Activated T-cell treated with anti-CD3 and anti-CD28 coated beads for 24 hours (primary cell): ENCODE measurements at places on chromosomes 12 and 14.
A peak's percentile ranks its signal among the peaks of the same experiment; 100 is the strongest.

DNA sequence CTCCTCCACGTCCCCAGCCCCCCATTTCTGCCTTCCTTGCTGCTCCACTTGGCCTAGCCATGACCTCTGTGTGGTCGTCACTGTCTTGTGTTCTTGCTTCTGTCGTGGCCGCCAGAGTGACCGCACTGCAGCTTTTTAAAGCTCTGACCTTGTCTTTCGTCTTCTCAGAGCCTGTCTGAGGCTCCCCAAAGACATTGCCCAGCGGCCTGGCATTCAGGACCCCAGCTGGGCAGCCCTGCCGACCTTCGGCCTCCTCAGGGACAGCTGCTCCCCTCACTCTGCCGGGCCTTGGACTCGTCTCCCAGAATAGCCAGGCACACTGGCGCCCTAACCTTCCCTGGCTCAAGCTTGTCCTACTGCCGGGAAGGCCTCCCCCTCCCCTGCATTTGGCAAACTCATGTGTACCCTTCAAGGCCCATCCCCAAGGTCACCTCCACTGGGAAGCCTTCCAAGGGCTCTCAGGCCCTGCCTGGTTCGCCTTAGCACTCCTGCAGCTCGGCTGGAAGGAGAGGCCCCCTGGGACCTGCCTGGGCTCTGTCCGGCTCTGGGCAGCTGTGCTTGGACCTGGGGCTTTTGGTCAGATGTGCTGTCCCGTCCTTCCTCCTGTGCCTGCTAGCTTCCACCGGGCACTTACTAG lies 15.7 kb upstream of the DLK1 start:
- DNase-seq: no peak

GRCh38 chr14:76716285-76716684 lies 45.0 kb upstream of the VASH1 start:
- no peak for DNase-seq

DNA sequence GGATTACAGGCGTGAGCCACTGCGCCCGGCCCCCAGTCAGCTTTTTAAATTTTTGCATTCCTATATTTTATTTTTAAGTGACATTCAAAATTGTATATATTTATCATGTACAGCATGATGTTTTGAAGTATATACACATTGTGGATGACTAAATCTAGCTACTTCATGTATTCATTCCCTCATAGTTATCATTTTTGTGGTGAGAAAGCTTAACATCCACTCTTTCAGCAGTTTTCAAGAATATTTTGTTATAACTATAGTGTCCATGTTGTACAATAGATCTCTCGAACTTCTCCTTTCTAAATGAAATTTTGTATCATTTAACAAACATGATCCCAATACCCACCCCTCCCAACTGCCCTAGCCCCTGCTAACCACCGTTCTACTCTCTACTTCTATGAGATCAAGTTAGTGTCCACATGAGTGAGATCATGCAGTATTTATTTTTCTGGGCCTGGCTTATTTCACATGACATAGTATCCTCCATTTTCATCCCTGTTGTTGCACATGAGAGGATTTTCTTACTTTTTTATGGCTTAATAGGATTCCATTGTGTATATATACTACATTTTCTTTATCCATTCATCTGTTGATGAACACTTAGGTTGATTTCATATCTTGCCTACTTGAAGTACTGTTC lies 8.8 kb upstream of the HEBP1 start:
- DNase-seq: no peak

DNA sequence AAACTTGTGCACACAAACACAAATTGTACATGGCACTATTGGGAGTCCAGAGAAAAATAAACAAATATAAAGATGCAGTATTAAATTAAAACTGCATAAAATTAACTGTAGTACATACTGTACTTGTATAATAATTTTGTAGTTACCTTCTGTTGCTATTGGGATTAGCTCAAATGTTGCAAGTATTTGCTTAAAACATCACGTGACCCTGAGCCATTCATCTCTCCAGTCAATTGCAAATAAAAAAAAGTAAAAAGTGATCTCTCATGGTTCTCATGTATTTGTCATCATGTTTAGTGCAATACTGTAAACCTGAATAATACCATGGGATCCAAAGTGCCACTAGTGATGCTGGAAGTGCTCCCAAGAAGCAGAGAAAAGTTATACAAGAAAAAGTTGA lies 88.1 kb upstream of the NAV3 start:
- DNase-seq: no peak

GRCh38 chr14:24417832-24418491 lies 11.5 kb downstream of the CBLN3 start:
- DNase-seq: no peak

- no peak for DNase-seq
Measured at GRCh38 chr12:92898755-92899154, 30.3 kb downstream of the EEA1 start.

- no peak for DNase-seq
Measured at GRCh38 chr12:34292736-34293625, 270.7 kb downstream of the ALG10 start.

DNA sequence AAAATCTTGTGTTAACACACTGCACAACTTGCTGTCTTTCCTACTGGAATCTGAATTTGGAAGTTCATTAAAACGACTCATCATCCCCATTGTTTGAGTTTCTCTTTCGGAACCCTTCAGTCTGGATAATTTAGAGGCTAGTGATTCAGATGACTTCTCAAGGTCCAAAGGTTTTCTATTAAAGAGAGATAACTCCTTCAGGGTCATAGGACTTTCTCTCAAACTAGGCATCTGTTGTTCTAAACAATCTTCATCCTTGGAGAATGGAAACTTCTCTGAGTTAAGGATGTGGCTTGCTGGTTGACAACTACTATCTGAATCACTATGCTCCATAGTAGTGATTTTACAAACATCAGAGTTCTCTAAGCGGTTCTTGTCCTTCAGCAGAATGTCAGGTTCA lies 4.4 kb downstream of the MLH3 start:
- DNase-seq: no peak

- DNase-seq: peak; percentile 85
Measured at GRCh38 chr12:56338308-56339157, at the start of gene IL23A. Gene IL23A, plus strand, starts transcription at chr12:56338884. Its CDS starts 161 bp downstream, at chr12:56339045.

DNA sequence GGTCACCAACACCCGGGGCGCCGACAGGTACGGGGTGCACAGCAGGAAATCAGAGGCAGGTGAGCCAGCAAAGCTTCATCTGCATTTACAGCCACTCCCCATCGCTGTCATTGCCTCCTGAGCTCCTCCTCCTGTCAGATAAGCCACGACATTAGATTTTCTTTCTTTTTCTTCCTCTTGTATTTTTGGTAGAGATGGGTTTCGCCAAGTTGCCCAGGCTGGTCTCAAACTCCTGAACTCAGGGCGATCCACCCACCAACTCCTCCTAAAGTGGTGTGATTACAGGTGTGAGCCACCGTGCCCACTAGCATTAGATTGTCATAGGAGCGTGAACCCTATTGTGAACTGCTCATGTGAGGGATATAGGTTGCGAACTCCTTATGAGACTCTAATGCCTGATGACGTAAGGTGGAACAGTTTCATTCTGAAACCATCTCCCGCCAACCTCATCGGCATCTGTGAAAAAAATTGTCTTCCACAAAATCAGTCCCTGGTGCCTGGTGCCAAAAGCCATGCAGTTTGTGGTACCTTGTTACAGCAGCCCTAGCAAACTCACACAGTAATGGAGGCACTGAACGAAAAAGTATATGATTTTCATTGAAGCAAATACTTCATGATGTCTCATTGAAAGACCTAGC lies 1.5 kb downstream of the STYK1 start:
- DNase-seq: no peak

DNA sequence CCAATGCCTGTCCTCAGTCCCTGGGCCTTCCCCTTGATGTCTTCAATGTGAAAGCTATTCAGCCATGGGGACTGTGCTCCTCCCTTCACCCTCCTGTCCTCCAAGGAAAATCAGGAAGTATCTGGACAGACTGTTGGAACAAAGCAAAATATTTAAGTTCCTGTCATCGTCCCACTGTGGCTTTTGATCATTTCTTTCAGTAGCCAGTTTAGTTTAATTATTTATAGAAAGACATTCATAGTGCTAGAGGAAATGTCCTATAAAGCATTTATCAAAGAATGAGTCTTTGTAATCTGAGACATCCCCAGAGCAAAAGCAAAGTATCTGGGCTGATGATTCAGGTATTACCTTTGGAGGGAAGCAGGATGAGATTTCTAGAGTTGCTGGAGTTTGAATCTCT lies 254.1 kb downstream of the NRXN3 start:
- DNase-seq: no peak

GRCh38 chr12:98123021-98123461 lies 392.3 kb upstream of the TMPO start:
- no peak for DNase-seq

- no peak for DNase-seq
Measured at GRCh38 chr12:95953000-95953399, 9.9 kb downstream of the AMDHD1 start.

GRCh38 chr14:71341156-71341555 lies 433.9 kb downstream of the PCNX1 start:
- no peak for DNase-seq

DNA sequence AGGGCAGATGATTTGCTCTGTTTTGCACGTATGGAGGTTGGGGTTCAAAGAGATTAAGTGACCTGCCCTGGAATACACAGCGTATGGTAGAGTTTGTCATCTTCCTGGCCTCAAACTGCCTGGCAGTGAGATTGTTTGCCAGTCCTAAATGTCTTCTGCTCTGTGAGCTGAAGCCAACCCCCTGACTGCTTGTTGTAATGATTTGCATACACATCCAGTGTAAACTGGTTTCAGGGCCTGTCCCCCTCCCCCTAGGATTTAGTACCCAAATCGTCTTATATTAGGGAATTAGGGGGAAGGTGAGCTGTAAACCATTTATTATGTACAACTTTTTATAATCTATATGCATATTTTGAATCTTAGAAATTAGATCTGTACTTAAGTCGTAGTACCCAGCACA lies 38.4 kb downstream of the AKAP3 start:
- DNase-seq: no peak

DNA sequence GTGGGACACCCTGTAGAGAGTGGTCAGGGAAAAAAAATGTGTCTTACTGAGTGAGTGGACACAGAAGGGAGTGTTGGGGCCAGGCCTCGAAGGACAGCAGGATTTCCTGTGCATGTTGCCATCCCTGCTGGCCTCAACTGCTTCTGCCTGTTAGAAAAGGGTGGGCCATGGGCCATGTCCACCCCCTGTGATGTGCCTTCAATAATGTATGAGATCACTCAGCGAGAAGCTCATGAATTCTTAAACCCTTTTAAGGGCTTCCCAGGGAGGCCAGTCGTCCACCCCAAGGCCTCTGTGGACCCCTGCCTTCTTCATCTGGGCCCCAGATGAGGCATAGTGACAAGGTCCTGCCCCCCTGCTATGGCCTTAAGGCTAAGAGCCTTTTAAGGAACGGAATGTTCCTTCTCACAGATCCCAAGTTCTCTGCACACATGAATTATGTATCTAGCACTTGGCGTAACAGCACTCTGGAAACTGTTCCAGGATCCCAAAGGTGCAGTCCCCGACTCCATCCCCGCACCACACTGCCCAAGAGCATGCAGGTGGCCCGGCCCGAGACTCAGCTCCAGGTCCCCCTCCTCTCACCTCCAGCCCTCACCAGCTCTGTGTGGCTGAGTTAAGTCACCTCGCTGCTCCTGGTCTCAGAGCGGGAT lies 8.9 kb upstream of the C14orf132 start:
- DNase-seq: no peak

- no peak for DNase-seq
Measured at GRCh38 chr12:14803830-14804160, 325 bp downstream of the C12orf60 start.

- DNase-seq: no peak
Measured at GRCh38 chr14:69708586-69709560, 58.1 kb upstream of the SRSF5 start.

DNA sequence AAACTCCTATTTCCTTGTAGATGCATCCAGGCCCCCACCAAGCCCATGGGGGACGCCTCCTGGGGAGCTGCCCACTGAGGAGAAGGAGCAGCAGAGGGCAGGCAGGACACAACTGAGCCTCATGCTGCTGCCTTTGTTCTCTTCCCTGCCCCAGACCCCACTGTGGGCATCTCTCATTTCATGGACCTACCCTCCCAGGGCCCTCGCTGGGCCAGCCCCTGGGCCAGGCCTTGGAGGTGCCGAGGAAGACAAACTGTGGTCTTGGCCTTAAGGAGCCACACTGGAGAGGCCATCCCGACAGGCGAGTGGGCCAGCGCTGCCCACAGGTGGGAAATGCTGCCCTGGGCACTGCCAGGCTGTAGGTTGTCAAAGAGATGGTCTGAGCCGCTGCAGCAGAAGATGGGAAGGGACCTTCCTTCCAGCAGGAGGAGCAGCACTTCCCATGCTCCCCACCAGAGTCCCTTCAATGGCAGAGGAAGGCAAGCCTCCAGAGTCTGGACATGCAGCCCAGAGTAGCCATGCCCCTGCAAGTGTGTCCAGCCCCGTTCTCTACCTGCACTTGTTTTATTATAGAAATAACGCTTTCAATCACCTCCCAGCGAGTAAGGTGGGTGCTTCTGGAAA lies 147.4 kb downstream of the BCL11B start:
- no peak for DNase-seq

DNA sequence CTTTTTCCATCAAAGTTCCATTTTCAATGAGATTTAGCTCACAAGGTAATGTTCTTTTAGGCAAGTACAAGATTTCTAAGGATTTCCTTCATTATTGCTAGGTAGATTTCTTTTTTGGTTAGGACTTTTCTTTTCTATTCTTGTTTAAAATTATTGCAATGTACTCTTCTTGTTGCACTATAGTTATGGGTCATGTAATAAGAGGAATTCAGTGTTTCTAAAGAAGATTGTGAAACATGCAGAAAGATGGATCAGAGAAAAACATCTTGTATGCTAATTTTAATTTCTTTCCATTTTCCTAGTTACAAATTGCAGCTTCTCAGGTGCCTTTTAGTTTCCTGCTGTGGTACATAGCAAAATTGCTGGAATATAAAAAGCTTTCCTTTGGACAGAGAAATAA lies 56.1 kb downstream of the BTG1 start:
- no peak for DNase-seq

DNA sequence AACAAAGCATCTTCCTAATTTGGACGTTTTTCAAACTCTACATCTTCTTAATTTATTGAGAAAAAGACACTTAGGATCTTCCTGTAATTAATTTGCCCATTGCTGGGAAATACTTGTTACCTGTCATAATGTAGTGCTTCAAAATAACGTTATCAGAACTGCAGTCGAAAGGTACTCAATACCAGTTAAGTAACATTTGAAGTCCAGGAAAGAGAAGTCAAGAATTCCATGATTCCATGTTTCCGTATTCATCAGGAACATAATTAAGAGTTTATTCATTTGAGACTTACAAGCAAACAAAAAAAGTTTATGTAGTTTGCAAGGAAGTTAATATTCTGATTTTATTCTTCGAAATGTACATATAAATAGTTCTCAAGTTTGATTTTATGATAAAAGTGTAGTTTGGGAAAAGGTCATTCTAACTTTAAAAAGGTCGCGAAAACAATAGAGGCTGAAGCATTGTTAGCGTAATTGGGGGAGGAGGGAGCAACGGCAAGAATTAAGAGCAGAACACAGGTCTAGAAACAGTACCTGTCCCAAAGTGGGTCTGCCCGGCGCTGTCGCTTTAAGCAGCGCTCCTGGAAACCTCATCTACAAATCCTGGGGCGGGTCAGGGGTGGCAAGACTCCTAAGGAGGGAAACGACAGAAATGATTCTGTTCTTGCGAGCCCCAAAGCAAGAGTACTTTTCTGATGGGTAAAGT lies 1.2 kb upstream of the KCNMB4 start:
- no peak for DNase-seq
